KBM-7 (cell line): ENCODE measurements at places on chromosomes 1 and 21.

DNA sequence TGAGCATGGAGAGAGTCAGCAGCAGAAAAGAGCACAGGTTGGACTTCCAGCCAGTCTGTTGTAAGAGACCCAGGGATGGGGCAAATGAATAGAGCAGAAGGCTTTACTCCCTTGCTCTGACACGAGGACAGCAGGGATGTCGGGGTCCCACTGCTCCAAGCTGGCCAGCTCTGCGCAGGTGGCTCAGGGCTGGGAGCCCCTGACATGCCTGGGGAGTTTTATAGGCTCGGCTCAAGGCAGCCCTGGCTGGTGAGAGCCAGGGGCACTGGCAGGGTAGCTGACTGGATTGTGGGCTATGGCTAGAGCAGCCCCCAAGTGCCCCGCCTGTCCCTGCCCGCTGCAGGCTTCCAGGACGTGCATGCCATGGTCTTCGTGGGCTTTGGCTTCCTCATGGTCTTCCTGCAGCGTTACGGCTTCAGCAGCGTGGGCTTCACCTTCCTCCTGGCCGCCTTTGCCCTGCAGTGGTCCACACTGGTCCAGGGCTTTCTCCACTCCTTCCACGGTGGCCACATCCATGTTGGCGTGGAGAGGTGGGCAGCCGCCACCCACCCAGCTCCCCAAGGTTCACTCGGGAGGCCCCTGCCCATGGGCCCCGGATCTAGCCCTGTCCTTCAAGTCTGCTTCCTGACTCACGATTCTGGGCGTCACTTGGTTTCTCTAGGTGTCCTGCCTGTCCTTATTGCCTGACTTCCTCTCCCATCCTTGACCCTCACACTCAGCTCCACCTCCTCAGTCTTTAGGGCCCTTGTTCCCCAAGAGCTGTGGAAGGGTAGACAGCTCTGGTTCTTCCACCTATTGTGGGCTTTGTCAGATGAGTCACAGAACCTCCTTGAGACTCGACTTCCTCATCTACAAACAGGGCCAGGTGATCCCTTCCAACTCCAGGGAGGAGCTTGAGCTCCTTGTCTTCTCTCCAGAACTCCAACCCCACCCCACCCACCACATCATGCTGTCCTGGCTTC lies 8.2 kb downstream of the RHBG start:
- DNase-seq, result no peak

DNA sequence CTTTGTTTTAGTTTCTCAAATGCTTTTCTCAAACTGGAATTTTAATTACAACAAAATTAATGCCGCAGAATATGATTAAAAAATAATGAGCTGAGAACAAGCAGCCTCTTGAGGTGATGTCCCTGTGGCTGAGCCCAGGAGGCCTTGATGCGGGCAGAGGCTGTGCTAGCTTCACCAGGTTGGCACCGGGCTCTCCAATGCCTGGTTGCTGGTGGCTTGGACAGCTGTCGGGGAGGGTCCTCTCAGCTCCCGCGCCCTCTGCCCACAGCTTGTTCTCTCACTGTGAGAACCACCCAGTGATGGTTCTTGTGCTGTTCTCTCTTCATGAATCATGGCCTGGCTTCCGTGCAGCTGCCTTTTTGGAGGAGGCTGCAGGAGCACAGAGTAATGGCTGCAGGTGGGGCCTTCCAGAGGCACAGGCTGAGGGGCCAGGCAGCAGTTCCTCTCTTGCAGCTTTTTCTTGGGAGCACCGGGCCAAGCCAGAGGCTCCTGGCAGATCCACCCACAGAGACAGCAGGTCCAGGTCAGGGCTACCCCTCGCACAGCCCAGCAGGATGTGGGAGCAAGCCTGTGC lies 156.3 kb downstream of the PCBP3 start:
- DNase-seq, result no peak

GRCh38 chr1:27542463-27543273 lies 52.7 kb upstream of the WASF2 start:
- peak; percentile 18 for DNase-seq

DNA sequence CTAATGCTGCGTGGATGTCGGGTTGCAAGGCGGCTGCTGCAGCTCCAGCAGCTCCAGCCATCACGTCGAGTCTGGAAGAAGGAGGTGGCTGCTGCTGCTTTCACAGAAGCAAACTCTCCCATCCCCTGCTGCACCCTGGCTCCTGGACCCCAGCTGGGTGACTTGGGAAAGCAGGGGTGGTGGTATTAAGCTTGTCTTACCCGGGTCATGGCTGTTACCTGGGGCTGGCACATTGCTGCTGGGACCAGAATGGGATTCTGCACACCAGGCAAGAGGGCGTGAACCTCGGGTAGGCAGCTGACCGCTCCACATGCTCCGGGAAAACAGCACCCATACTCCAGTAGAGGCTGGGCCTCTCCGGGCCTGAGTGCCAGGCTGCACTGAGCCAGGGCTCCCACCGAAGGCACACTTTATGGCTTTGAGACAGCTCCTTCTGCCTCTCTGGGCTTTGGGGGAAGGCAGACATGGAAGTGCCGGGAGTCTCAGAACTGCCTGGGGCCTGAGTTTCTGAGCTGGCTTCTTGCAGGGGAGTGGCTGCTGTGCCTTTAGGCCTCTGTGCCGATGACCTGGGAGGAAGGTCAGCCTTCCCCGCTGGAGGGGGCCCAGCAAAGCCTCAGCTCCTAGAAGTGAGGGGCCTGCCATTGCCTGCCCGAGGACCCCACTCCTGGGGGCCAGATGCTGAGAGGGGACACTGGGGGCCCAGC lies 1.2 kb downstream of the SMIM1 start:
- DNase-seq, result no peak

DNA sequence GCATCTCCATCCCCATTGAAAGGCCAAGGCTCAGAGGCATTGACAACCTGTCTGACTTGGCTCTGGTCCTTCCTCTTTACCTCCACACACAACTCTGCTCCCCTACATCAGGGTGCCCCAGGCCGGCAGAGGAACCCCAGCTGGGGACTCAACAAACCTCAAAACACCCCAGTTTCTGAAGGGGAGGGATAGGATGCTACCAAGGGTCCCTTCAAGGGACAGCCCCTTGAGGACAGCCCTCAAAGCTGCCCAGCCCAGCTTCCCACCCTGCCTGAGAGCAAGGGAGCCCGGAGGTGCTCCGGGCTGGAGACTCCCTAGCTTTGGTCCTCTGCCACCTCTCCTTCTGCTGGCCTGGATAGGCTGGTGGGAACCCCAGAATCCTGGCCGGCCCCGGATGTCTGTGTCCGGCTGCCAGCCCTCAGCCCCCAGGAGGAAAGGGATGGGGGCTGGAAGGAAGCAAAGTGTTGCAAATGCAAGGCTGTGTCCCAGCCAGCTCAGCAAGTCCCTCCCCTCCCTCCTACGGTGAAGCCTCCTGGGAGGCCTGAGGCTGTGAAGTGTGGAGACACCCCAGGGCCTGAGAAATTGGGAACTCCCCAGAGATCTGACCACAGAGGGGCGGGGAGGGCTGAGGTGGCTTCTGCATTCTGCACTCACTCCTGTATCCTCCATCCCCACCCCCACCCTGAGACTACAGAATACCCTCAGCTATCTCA lies 1.1 kb upstream of the MARCKSL1 start:
- DNase-seq, result peak; percentile 86

DNA sequence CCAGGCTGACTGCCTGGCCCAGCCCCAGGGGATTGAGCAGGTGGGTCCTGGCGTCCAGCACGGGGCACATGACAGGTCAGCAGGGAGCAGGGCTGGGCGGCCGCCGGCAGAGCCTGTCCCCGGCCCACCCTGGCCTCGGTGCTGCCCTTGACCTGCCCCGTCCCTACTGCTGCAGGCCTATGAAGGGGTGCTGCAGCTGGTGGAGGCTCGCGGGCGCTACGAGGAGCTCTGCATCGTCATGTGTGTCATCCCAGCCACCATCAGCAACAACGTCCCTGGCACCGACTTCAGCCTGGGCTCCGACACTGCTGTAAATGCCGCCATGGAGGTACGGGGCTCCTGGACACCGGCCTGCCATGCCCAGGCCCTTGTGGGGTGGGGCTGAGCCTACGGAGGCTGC lies 15.6 kb downstream of the CFAP410 start:
- no peak for DNase-seq

- peak; percentile 25 for DNase-seq
These were observed 1.6 kb downstream of the PIK3CD start for GRCh38 chr1:9653210-9653490.

GRCh38 chr1:19418503-19418971 lies 66.8 kb downstream of the CAPZB start:
- no peak for DNase-seq

- DNase-seq, result peak; percentile 84
These were observed 1.8 kb downstream of the PLEKHO1 start for GRCh38 chr1:150151291-150152181.

GRCh38 chr21:36330904-36331303 lies 10.9 kb downstream of the MORC3 start:
- DNase-seq, result peak; percentile 69

DNA sequence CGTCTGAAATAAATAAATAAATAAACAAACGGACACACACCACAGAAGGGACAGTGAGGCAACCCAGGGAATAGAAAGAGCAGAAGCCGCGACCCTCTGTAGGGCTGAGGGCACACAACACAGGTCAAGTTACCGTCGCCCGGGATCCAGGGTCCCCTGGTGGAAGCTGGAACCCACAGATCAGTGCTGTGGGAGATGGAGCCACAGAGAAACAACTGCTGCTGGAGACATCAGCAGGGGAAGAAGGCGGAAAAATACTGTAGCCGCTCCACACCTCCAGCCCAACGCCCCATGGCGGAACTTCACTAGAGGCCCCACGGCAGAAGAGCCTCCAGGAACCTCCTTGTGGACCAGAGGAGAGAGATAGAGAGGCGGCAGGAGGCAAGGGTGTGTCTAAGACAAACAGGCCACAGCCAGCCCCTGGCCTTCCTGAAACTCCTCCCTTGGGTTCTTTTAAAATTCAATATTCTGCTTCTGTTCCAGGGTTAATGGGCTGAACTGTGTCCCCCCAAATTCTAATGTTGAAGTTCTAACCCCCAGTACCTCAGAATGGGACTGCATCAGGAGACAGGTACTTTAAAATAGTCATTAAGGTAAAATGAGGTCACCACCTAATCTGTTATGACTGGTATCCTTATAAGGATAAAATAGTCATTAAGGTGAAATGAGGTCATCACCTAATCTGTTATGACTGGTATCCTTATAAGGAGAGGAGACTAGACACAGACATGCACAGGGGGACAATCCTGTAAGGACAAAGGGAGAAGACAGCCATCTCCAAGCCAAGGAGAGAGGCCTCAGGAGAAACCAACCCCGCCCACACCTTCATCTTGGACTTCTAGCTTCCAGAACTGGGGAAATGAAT lies 7.7 kb upstream of the HLCS start:
- DNase-seq, result no peak
